Fibroblast of lung (primary cell): ENCODE measurements at places on chromosomes 2 and 18. TPM values are rescaled to one million over a fixed set of nuclear protein-coding genes. Genes with fewer than 3 reads are reported as not detected.
A peak's percentile ranks its signal among the peaks of the same experiment; 100 is the strongest.

DNA sequence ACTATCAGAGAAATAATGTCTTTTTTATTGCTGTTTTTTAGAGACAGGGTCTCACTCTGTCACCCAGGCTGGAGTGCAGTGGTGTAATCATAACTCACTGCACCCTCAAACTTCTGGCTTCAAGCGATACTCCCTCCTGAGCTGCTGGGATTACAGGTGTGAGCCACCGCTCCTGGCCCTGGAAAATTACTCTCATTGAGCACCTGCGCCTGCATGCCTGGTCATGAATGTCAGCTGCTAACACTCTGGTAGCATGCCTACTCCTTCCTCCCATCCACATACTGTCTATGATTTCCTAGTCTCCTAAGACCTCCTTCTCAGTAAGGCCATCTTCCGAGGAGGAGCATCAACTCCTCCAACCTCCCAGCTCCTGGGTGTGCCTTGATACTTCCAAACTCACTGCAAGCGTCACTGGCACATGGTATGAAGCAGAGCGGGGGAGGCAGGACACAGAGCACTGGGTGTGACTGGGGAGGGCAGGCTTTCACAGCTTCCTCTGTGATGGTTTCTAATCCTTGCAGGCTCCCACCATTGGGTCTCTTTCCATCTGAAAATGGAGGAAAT, 1.6 kb upstream of the MAP2 start:
- DNase-seq: no peak

DNA sequence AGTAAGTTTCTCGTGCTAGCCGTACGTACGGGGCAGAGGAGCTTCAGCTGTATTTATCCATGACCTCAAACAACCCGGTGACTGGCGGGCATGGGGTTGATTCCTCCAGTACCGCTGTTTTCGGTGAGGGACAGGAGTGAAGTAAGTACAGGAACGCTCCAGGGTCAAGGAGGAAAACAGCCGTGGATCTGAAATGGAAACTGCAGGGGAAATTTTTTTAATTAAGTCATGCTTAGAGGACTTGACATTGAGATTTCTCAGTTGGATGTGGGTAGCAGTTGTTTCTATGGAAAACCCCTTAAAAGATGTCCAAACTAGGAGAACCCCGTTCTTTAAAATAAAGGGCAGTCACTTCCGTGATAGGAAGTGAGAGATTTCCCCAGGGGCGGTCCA, 1.2 kb downstream of the RAB12 start:
- DNase-seq: peak; percentile 34

DNA sequence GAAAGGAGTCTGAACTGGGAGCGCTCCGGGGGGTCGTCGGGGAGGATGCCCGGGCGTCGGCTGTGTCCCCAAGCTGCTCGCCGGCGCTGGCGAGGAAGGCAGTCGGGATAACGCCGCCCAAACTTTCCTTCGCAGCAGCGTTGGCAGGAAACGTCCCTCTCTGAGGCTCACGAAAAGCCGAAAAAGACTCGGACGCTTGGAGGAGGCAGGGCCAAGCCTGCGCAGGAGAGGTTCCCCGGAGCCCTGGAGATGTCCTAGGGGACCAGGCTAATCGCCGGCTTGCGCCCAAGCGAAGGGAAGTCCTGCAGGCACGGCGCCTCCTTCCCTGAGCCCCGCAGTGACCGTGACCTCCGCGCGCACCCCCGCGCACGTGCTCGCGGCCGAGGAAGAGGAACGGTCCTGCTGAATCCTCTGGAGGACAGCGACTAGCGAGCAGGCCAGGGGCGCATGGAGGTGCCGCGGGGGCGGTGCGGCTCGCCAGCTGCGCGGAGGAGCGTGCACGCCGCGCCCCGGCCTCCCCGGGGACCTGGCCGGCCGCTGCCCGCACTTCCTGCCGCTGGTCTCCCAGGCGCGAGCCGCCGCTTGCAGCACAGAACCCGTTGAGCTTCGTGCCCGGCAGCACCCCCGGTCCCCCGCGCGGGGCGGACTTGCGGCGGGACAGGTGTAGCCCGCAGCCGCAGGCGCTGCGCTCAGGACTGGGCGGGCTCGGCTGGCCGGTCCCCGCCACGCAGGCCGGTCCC, at the start of gene SH3RF3:
Gene SH3RF3 (plus strand): TSS at position 590 of the 740 bp plus-strand sequence.
- DNase-seq: peak; percentile 60

GCA gene
- 10.3 and 12.9 TPM in 2 replicates for total RNA-seq
